Right lobe of liver (tissue), 6 donors: ENCODE measurements at places on chromosomes 6 and 20. TPM values are rescaled to one million over a fixed set of nuclear protein-coding genes. Genes with fewer than 3 reads are reported as not detected.

GRCh38 chr6:137951064-137951597 is 84.1 kb downstream of the TNFAIP3 start:
- no peaks in the 10 kb centered on the region for H3K36me3 ChIP-seq
- H3K27ac ChIP-seq = no peak overlapping the region
- no peaks in the 10 kb centered on the region for H3K27me3 ChIP-seq
- no peak for DNase-seq
- no peaks in the 10 kb centered on the region for H3K4me1 ChIP-seq

- H3K27me3 ChIP-seq = no peaks in the 10 kb centered on the region
- H3K4me1 ChIP-seq = no peaks in the 10 kb centered on the region
- no peak overlapping the region for H3K27ac ChIP-seq
- no peaks in the 10 kb centered on the region for H3K36me3 ChIP-seq
Measured at GRCh38 chr6:56897789-56898529, 56.9 kb upstream of the BEND6 start.

- no peaks in the 10 kb centered on the region for H3K36me3 ChIP-seq
- DNase-seq = no peak
- H3K4me1 ChIP-seq = no peaks in the 10 kb centered on the region
- no peak overlapping the region for H3K4me3 ChIP-seq
Measured at GRCh38 chr6:149285626-149286025, 31.9 kb upstream of the TAB2 start.

DNA sequence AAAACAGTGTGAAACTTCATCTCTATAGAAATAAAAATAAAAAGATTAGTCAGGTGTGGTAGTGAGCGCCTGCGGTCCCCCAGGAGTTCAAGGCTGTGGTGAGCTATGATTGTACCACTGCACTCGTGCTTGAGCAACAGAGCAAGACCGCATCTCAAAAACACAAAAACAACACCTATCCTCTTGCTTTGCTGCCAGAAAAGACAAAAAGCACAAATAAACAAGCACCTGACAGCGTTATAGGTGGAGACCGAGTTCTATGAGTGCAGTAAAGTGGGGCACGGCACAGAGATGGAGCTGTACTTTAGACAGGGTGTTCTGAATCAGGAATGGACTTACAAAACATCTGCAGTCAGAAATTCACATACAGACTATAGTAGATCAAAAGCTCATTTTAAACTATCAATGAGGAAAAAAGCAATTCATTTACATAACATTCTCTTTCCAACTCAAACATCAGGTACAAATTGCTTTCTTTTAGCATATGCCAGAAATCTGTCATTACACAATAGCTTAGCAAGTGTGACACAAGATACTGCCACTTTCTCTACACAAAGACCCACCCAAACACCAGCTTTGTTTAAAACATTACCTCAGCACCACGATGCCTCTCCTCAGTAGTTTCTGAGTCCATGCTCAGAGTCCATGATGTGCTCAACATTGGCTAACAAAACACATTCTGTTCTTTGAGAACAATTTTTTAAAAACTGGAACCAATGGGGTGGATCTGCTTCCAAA is 10.1 kb downstream of the EZR start:
- DNase-seq = no peak
- no peak overlapping the region for H3K4me3 ChIP-seq
- no peaks in the 10 kb centered on the region for H3K36me3 ChIP-seq
- no peaks in the 10 kb centered on the region for H3K27me3 ChIP-seq

DNA sequence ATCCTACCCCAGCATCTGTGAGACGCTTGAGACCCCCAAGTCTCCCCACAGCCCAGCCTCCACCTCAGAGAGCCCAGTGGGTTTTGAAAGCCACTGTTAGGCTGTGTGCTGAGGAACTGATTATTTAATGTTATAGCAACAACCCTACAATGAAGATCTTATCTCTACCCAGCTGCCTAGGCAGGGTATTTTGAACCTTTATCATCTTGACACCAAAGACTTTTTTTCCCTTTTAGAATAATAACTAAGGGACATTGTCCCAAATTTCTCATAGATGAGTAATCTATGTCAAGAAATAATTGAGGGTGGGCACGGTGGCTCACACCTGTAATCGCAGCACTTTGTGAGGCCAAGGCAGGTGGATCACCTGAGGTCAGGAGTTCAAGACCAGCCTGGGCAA is 26.2 kb downstream of the HM13 start:
- H3K4me3 ChIP-seq = no peak overlapping the region
- DNase-seq = no peak
- no peaks in the 10 kb centered on the region for H3K4me1 ChIP-seq
- H3K27ac ChIP-seq = no peak overlapping the region

DNA sequence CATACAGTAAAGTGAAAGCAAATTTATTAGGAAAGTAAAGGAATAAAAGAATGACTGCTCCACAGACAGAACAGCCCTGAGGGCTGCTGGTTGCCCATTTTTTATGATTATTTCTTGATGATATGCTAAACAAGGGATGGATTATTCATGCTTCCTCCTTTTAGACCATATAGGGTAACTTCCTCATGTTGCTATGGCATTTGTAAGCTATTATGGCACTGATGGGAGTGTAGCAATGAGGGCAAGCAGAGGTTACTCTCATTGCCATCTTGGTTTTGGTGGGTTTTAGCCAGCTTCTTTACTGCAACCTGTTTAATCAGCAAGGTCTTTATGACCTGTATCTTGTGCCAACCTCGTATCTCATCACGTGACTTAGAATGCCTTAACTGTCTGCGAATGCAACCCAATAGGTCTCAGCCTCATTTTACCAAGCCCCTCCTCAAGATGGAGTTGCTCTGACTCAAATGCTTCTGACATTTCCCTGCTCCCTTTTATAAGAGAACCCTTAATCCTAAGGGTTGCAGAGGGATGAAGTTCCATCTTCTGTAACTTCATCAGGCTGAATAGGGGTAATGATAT is 280.1 kb upstream of the RGS17 start:
- H3K27me3 ChIP-seq = no peaks in the 10 kb centered on the region
- H3K4me1 ChIP-seq = no peaks in the 10 kb centered on the region
- H3K4me3 ChIP-seq = no peak overlapping the region
- no peak for DNase-seq

- H3K4me1 ChIP-seq = no peaks in the 10 kb centered on the region
- no peak overlapping the region for H3K27ac ChIP-seq
- no peaks in the 10 kb centered on the region for H3K36me3 ChIP-seq
- H3K4me3 ChIP-seq = no peak overlapping the region
- DNase-seq = no peak
Measured at GRCh38 chr6:3578981-3579380, 122.1 kb upstream of the SLC22A23 start.

GRCh38 chr20:45780159-45780558 is 11.5 kb downstream of the WFDC3 start:
- H3K27me3 ChIP-seq = no peaks in the 10 kb centered on the region
- no peaks in the 10 kb centered on the region for H3K4me1 ChIP-seq
- no peak for DNase-seq
- no peak overlapping the region for H3K27ac ChIP-seq
- H3K36me3 ChIP-seq = no peaks in the 10 kb centered on the region
- no peak overlapping the region for H3K4me3 ChIP-seq

GRCh38 chr20:21515300-21516179 is 1.7 kb upstream of the NKX2-2 start:
- no peaks in the 10 kb centered on the region for H3K36me3 ChIP-seq
- no peak overlapping the region for H3K4me3 ChIP-seq
- no peak overlapping the region for H3K27ac ChIP-seq
- peaks cover 7% of the 10 kb centered on the region for H3K27me3 ChIP-seq
- DNase-seq = no peak
- H3K4me1 ChIP-seq = peaks cover 21% of the 10 kb centered on the region

Gene SPATS1
- not detected for total RNA-seq

Gene REV3L
- total RNA-seq = 12.2 TPM

Gene SYCP2
- total RNA-seq = 0.18 TPM
